Kidney (tissue), 22 donors: ENCODE measurements at places on chromosomes 4 and X. TPM values are rescaled to one million over a fixed set of nuclear protein-coding genes. Genes with fewer than 3 reads are reported as not detected.

RPA4 gene
- 0.57 TPM for total RNA-seq

THAP9 gene
- 5.6 TPM for total RNA-seq

MAP3K15 gene
- total RNA-seq, result 3.7 TPM

ERCC6L gene
- total RNA-seq, result 0.16 TPM

RENBP gene
- 22.9 TPM for total RNA-seq

GTPBP6 gene
- total RNA-seq, result 50.1 TPM

FATE1 gene
- total RNA-seq, result not detected

TMEM150C gene
- 7.7 TPM for total RNA-seq

TCEAL6 gene
- total RNA-seq, result not detected

WDR44 gene
- total RNA-seq, result 15.5 TPM
